ENCODE measurements at places on chromosomes 16 and 17.

GRCh38 chr17:79459003-79459655 lies 151.7 kb downstream of the RBFOX3 start:
- DNase-seq = no peak

- DNase-seq = no peak
These were observed 44.1 kb upstream of the MGAT5B start for GRCh38 chr17:76824093-76824492.

- DNase-seq = no peak
These were observed 27.0 kb downstream of the ASIC2 start for GRCh38 chr17:33266116-33266515.

GRCh38 chr16:3578610-3579551 lies 1.7 kb upstream of the NLRC3 start:
- peak; percentile 25 for DNase-seq

- no peak for DNase-seq
These were observed 31.4 kb upstream of the CDC42EP4 start for GRCh38 chr17:73343168-73343634.

DNA sequence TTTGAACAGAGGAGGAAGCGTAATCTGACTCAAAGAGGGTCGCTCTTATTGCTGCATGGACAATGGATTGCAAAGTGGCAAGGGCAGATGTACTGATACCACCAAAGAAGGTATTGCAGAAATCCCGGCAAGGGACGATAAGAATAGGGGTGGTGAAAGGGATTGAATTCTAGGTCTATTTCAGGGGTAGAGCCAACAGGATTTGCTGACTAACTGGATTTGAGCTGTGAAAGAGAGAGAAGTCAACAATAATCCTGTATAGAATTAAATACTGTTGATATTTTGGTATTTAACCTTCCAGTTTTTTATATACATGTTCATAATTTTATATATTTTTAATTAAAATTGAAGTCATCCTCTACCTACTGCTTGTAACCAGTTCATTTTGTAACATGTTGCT lies 19.4 kb upstream of the ABCA3 start:
- no peak for DNase-seq

Data from activated CD4-positive, alpha-beta T cell treated with anti-CD3 and anti-CD28 coated beads, Interleukin-2, amount 50 U/mL, for 1 hour (primary cell).